ENCODE measurements at places on chromosomes 6 and 20. TPM values are rescaled to one million over a fixed set of nuclear protein-coding genes. Genes with fewer than 3 reads are reported as not detected.

DNA sequence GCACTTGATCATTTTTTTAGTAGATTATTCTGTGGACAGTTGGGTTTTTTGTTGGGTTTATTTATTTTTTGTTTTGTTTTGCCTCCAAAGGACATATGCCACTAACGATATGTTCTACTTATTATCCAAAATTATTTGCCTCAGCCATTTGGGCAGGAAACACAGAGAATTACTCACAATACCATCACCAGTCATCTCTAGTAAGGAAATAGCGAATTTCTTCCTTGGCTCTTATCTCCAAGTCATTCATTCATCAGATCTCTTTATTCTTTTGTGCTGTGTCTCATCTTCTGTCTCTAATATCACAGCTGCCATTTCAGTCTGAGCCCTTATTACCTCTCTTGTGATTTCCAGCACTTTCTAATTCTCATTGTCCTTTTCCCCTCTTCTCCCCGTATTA lies 130.4 kb upstream of the SMLR1 start:
- H3K36me3 ChIP-seq: no peaks in the 10 kb centered on the region
- H3K27me3 ChIP-seq: peaks cover 4% of the 10 kb centered on the region
- no peak for DNase-seq
- H3K4me1 ChIP-seq: peaks cover 8% of the 10 kb centered on the region
- no peak overlapping the region for H3K27ac ChIP-seq

GRCh38 chr20:51622004-51622874 lies 79.7 kb upstream of the NFATC2 start:
- H3K4me3 ChIP-seq: no peak overlapping the region
- no peak overlapping the region for H3K27ac ChIP-seq
- no peak for DNase-seq
- H3K27me3 ChIP-seq: no peaks in the 10 kb centered on the region
- H3K4me1 ChIP-seq: peaks cover 6% of the 10 kb centered on the region

MAS1 gene
- total RNA-seq: not detected

- H3K27me3 ChIP-seq: no peaks in the 10 kb centered on the region
- H3K27ac ChIP-seq: no peak overlapping the region
- H3K4me3 ChIP-seq: no peak overlapping the region
- H3K4me1 ChIP-seq: peaks cover 5% of the 10 kb centered on the region
- DNase-seq: no peak
These were observed 107.2 kb upstream of the SASH1 start for GRCh38 chr6:148235446-148235845.

GRCh38 chr20:39986173-39986904 lies 702.7 kb downstream of the MAFB start:
- H3K4me3 ChIP-seq: no peak overlapping the region
- DNase-seq: no peak
- no peak overlapping the region for H3K27ac ChIP-seq
- H3K36me3 ChIP-seq: no peaks in the 10 kb centered on the region
- H3K27me3 ChIP-seq: no peaks in the 10 kb centered on the region

DNA sequence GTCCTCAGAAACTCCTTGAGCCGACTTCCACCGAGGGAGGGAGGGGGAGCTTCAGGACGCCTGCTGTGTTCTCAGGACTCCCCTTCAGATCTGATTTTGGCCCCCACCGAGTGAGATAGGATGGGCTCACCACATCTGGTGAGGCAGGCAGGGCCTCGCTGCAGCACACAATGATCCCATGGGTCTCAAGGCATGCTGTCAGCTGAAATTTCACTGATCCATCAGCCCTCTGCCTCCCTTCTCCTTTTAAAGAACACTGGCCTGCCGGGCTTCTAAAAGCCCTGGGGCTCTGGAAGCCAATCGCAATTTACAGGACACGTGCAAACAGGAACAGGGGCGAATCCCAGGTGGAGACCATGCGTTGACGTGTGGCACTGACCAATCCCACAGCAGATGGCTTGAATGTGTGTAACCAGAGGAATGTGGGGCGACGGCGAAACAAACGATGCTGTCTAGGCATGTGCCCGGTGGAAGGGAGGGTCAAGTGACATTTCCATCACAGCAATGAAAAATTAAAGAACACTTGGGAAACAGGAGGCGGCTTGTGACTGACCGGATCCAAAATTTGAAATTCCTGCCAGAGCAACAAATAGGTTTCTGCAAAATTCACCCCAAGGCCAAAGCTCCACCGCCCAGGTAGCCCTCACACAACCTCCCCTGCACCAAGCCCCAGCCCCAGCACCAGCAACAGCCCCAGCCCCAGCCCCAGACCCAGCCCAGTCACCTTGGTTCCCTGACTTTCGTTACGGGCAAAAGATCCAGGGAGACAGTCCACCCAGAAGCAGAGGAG lies 167.1 kb upstream of the ZNF337 start:
- H3K36me3 ChIP-seq: no peaks in the 10 kb centered on the region
- H3K4me3 ChIP-seq: no peak overlapping the region
- H3K4me1 ChIP-seq: peaks cover 6% of the 10 kb centered on the region
- peak; percentile 15 for DNase-seq

DNA sequence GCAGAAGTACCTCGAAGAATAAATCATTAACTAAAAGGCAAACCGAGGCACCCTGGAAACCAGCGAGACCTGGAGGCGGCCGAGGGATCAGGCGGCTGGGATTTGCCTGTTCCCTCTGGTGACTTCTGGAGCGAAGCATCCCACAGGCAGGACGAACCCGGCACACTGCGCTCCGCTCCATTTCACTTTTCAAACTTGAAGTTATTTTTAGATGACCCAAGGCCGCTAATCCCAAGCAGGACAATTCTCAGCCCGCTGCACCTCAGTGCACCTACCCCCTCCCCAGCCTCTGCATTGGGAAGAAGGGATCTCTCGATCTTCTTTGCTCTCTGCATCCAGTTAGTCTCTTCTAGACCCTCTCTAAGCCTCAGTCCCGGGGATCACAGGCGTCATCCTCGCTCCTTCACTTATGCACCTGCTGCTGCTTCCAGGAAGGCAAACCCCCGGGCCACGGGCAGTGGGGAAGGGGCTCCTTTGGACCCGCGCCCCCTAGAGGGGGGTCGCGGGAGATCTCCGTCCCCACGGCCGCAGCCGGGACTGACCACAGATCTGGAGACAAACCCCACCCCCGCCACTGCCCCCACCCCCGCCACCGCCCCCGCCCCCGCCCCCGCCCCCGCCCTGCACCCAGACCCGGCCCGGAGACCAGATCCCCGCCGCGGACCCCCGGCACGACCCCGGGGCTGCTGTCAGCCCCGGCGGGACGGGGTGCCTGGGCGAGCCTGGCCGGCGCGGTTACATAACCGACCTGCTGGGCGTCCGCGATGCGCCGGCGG lies 636 bp downstream of the RCAN2 start:
- peaks cover 29% of the 10 kb centered on the region for H3K27me3 ChIP-seq
- H3K27ac ChIP-seq: no peak overlapping the region
- H3K4me3 ChIP-seq: peak overlapping the region; percentile 40
- H3K4me1 ChIP-seq: peaks cover 8% of the 10 kb centered on the region
- no peaks in the 10 kb centered on the region for H3K36me3 ChIP-seq

DNA sequence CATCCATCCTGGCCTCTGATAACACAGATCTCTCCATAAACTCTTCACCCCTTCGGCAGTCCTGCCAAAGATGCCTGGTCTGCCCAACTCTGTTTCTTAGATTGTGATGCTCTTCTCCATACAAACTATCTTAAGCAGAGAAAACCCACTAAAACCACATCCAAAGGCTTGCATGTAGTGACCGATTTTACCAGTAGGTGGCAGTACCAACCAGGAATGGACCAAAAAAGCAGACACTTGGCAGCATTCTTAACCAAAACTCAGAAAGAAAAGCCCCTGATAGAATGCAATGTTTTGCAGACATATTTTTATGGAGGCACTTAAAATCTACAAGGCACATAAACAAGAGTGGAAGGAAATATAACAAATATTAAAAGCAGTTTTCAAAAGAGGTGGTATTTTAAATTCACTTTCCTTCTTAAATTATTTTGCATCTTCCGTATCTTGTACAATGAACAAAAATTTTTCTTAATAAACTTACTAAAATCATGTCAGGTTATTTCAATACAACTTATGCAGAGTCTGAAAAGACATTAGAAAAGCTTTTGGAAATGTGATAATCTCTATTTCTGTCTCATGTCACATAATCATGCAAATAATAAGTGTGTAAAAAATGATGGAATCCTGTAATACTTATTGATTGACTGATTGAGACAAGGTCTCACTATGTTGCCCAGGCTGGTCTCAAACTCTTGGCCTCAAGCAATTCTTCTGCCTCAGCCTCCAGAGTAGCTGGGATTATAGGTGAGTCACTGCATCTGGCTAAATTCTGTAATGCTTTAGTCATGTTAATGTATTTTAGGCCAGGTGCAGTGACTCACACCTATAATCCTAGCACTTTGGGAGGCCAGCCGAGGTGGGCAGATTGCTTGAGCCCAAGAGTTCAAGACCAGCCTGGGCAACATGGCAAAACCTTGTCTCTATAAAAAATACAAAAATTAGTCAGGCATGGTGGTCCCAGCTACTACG lies 29.4 kb downstream of the LRP11 start:
- no peak overlapping the region for H3K27ac ChIP-seq
- peaks cover 7% of the 10 kb centered on the region for H3K36me3 ChIP-seq
- peak; percentile 80 for DNase-seq
- no peaks in the 10 kb centered on the region for H3K4me1 ChIP-seq
- no peaks in the 10 kb centered on the region for H3K27me3 ChIP-seq

All from endothelial cell of umbilical vein (primary cell).